ENCODE measurements at places on chromosomes 5 and 9.

- peak; percentile 66 for DNase-seq
These were observed 12.7 kb upstream of the DNAH5 start for GRCh38 chr5:13957032-13957645.

- no peak for DNase-seq
These were observed 10.9 kb downstream of the CDH18 start for GRCh38 chr5:19977099-19977498.

- no peak for DNase-seq
These were observed 125.8 kb upstream of the SLC25A48 start for GRCh38 chr5:135708481-135709207.

DNA sequence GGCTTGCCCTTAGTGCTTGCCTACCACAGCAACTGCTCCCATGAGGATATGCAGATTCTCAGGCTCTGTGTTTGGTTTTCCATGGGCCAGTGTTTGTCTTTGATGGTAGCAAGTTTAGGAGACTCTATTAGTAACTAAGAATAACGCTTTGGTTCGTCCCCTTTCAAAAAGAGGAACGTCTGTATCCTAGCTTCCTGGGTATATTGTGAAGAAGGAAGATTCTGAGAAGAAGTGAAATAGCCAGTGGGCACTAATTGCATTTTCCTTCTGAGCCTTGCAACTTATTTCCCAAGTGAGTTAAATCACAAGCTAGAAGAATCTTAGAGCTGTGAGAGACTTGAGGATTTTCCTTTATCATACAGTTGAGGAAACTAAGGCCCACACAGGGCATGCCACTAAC, 376.8 kb downstream of the PIK3R1 start:
- DNase-seq, result no peak

GRCh38 chr5:160674901-160675300, 177.1 kb downstream of the ATP10B start:
- no peak for DNase-seq

- DNase-seq, result peak; percentile 45
These were observed 104.8 kb upstream of the CD180 start for GRCh38 chr5:67301285-67301903.

DNA sequence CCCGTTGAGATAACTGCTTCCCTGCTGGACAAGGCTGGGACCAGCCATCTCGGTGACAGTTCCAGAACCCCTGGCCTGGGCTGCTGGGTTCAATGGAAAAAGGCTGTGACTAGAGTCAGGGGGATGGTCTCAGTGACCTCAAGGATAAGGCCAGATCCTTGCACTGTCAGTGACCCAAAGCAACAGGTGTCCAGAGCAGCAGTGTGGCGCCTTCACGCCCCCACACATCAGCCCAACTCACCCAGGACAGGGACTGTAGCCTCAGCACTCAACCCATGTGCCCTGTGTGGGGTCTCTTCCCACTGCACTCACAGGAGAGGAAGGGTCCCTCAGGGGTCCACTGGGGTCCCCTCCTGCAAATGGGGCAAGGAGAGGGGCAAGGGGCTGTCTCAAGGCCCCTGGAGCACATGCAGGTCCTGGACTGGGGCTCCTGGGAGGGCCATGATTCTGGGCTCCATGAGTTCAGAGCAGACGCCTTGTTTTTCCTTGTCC, 698 bp upstream of the LCN2 start:
- no peak for DNase-seq

DNA sequence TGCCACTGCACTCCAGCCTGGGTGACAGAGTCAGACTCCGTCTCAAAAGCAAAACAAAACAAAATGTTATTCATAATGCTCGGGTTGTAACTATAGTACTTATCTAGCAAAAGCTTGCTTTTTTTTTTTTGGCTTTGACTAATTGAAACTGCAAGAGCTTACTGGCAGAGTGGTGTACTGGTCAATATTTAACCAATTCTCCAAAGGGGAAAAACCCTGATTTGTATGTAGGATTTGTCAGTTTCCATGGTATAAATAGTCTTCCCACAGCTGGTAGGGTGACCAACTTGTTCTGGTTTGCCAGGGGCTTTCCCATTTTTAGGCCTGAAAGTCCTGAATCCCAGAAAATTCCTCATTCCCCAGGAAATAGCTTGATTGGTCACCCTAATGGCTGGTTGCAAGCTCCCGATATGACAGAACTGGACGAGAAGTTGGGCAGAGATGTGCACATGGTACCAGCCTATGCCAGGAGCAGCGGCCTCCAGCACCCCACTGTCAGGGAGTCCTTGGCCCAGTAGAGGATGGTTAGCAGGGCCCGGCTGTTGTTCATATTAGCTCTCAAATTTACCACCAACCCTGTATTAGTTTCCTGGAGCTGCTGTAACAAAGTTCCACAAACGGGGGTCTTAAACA, 58.0 kb downstream of the FXN start:
- peak; percentile 75 for DNase-seq

- peak; percentile 55 for DNase-seq
These were observed 1.9 kb downstream of the LPAR1 start for GRCh38 chr9:111036429-111036789.

DNA sequence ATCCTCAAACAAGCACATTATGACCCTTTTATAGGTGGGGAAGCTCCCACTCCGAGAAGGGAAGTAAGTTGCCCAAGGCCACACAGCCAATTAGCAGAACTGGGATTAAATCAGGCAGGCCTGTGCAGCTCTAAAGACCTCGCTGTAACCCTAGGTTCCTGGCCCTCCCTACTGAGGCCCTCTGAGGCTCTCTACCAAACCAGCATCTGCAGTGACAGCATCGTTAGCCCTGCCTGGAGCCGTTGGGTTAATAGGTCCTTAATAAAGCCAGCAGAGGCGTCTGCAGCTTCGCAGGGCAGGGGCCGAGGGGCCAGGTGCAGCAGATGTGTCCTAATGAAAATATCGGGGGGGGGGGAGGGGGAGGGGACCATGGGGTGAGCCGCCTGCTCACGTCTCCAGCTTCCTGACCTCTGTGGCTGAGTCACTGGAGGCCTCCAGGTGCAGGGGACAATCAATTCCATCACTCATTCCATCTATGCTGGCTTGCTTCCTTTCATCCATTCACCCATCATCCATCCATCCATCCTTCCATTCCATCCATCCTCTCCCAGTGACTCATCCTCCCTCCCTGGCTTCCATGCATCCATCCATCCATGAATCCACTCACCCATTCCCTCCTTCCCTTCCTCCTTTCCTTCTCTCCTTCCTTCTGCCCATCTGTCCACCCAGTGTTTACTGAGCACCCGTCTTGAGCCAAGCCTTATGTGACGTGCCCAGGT, 203.9 kb downstream of the C9orf50 start:
- peak; percentile 77 for DNase-seq

GRCh38 chr5:111472579-111472978, 39.8 kb downstream of the STARD4 start:
- DNase-seq, result no peak

GRCh38 chr9:104138243-104138868, 44.2 kb downstream of the SMC2 start:
- DNase-seq, result no peak

DNA sequence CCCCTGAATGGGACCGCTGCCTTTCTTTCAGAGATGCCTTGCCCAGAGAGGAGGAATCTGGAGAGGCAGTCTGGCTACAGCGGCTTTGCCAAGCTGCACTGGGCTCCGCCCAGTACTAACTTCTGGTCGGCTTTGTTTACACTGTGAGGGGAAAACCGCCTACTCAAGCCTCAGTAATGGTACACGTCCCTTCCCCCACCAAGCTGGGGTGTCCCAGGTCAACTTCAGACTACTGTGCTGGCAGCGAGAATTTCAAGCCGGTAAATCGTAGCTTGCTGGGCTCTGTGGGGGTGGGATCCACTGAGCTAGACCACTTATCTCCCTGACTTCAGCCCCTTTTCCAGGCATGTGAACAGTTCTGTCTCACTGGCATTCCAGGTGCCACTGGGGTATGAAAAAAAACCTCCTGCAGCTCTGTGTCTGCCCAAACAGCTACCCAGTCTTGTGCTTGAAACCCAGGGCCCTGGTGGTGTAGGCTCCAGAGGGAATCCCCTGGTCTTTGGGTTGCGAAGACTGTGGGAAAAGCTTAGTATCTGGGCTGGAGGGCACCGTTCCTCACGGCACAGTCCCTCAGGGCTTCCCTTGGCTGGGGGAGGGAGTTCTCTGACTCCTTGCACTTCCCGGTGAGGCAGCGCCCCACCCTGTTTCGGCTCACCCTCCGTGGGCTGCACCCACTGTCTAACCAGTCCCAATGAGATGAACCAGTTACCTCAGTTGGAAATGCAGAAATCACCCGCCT, 171.2 kb downstream of the CWC27 start:
- DNase-seq, result peak; percentile 21

DNA sequence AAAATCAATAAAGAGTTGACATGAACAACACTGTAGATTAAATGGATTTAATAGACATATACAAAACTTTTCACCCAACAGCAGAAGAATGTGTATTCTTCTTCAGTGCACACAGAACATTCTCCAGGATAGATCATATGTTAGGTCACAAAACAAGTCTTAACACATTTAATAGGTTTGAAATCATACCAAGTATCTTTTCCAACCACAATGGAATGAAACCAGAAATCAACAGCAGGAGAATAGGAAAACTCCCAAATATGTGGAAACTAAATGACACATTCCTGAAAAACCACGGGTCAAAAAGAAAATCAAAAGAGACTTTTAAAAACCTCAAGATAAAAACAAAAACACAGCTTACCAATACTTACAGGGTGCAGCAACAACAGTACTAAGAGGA, 790.1 kb upstream of the ZNF608 start:
- DNase-seq, result peak; percentile 2

- no peak for DNase-seq
These were observed 15.5 kb downstream of the IGFBPL1 start for GRCh38 chr9:38408719-38409118.

- no peak for DNase-seq
These were observed 18.8 kb downstream of the FBXL7 start for GRCh38 chr5:15518786-15519185.

- DNase-seq, result no peak
These were observed 92.4 kb upstream of the PRRC1 start for GRCh38 chr5:127425037-127425436.

GRCh38 chr9:81591791-81592190, 97.6 kb downstream of the TLE1 start:
- DNase-seq, result no peak

- no peak for DNase-seq
These were observed 13.9 kb downstream of the SLC36A1 start for GRCh38 chr5:151461312-151461711.

- DNase-seq, result no peak
These were observed 40.1 kb upstream of the PCSK1 start for GRCh38 chr5:96473155-96473554.

DNA sequence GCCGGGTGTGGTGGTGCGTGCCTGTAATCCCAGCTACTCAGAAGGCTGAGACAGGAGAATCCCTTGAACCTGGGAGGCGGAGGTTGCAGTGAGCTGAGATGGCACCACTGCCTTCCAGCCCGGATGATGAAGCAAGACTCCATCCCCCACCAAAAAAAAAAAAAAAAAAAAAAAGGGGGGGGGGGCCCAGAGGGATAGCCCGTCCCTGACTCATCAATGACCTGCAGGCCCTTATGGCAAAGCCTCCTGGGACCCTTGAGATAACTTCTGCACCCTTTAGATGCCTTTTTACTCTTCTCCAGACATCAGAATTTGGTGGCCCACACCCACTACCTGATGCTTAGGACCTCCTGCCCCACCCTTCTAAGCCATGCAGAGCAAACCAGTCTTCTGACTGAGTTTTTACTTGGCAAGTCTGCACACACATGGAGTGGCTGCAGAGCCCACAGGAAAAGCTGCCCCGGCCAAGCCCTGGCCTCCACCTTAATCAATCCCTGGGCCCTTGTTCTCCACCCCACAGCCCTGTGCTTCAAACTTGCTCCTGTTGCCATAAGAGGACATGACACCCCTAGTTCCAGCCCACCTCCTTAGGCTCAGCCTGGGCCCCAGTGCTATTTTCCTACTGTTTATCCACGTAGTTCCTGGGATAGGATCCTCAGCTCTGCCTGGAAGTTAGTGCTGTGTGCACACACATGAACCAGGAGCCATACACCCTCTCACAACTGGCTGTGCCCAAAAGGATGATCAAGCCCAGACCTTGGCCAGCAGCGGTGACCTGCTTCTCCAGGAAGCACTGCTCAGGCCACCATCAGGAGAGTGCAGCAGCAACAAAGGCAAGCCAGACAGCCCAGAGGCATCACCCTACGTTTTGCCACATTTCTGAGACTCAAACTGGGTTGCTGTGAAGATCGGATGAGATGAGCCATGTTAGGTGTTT, 5.1 kb downstream of the MGAT1 start:
- no peak for DNase-seq

DNA sequence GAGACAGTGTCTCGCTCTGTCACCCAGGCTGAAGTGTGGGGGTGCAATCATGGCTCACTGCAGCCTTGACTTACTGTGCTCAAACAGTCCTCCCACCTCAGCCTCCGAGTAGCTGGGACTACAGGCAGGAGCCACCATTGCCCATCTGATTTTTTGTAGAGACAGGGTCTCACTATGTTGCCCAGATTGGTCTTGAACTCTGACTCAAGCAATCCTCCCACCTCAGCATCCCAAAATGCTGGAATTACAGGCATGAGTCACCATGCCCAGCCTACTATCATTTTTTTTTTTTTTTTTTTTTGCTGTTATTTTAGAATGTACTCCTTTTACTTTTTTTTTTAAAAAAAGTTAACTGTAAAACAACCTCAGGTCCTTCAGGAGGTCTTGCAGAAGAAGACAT, 449.0 kb downstream of the CCDC171 start:
- DNase-seq, result no peak

- no peak for DNase-seq
These were observed 12.8 kb upstream of the GPX3 start for GRCh38 chr5:151007430-151008209.

- DNase-seq, result no peak
These were observed 109.2 kb downstream of the BASP1 start for GRCh38 chr5:17326600-17327037.

DNA sequence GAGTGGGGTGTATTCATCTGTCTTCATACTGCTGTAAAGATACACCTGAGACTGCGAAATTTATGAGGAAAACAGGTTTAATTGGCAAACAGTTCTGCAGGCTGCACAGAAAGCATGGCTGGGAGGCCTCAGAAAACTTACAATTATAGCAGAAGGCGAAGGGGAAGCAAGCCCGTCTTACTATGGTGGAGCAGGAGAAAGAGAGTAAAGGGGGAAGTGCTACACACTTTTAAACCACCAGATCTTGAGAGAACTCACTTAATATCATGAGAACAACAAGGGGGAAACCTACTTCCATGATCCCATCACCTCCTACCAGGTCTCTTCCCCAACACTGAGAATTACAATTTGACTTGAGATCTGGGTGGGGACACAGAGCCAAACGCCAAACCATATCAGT, 12.5 kb upstream of the NREP start:
- no peak for DNase-seq

DNA sequence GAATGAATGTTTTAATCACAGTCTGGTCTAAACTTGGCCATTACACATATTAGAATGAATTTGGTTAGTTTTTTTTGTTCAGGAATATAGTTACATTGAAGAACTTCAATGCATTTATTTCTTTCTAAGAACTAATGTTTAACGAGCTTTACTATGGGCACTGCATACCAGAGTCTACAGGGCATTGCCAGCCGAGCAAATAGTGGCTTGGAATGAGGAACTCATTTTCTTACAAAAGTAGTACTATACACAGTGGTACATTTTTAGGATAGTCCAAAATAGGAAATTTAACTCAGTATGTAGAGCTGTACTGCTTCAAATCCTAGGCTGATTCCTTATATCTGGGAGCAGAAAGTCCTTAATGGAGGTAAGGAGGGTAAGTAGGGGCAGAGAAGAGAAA, 155.4 kb downstream of the CARTPT start:
- DNase-seq, result no peak

GRCh38 chr5:176899946-176900779, 1.0 kb upstream of the HK3 start:
- DNase-seq, result no peak

Data from Caki2 (cell line).